Mammary epithelial cell (primary cell): ENCODE measurements at places on chromosomes 1 and 21.

DNA sequence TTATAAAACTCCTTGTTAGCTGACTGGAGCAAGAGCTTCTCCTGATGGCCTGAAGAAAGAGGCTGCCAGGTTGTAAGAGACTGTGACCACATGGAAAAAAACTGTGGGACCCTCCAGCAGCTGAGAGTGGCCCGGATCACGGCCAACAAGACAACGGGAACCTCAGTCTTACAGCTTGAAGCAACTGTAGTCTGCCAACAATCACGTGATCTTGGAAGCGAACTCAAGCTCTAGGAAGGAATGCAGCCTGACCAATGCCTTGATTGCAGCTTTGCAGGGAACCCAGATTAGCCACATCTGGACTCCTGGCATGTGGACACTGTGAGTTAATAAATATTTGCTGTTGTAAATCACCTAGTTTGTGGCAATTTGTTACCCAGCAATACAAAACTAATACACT lies 442.6 kb upstream of the PRMT6 start:
- DNase-seq, result no peak

- DNase-seq, result no peak
Observed at GRCh38 chr1:33268457-33268856, 12.2 kb downstream of the ZNF362 start.

GRCh38 chr21:36700295-36700970 lies 1.5 kb downstream of the SIM2 start:
- no peak for DNase-seq

DNA sequence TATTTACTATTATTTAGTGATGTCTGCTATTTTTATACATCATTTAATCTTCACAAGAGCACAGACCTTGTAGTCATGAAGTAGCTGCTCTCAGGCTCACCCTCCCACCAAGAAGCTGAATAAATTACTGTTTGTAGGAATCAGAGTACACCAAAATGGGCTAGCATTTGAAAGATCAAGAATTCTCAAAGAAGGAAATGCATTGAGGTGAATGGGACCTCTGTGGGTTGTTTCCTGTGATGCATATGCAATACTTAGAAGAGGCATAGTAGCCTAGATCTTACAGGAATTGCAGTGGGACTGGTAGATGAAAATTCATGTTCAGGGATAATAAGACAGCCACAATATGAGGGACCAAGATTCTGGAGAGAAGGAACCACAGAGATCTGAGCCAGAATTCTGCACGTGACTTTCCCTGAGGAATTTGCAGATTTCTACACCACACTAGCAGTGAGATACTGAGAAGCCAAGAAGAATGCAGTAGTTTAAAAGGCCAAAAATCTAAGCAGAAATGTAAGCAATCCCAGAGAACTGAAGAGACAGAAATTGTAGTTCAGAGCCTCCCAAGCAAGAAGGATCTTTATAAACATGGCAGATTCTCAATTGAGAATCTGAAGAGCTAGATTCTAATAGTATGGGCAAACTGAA lies 307.0 kb downstream of the ST6GALNAC3 start:
- DNase-seq, result no peak

DNA sequence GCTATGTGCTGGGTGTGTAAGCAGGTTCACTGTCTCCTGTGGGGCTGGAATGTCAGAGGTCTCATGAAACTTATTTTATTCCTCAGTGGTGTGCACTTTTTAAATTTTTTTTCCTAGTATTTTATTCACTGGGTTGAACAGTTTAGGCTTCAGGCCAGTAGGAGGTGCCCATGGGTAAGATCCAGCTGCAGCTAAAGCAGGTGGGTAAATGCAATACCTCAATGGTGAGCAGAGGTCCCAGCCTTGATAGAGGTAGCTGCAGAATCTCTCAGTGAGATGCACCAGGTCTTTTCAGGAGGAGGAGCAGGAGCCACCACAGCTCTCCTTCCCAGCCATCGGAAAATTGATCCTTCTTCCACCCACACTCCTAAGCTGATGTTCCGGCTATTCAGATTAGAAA lies 12.6 kb upstream of the OR6N2 start:
- no peak for DNase-seq

DNA sequence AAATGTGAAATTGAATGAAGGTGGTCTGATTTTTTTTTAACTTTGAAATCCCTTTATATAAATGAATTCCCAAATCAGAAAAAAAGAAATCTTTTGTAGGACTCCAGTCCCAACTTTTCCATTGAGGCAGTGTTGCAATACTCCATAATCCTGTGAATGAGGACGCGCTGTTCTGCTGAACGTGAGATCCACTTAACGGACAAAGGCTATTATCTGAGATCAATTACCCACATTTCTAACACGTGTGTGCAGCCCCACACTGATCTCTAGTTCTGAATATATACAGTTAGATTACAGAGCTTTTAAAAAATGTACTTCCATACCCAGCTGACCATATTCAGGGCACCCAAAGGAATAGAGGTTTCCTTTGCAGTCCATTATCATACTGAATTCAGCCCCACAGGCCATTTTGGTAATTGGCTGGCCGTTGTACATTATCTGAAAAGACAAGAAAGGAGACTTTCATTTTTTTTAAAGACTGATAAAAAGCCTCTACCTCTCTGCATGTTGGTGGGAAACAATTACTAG lies 19.0 kb downstream of the RCC2 start:
- DNase-seq, result no peak

GRCh38 chr1:101043776-101044175 lies 18.2 kb upstream of the DPH5 start:
- DNase-seq, result peak; percentile 25

- no peak for DNase-seq
Observed at GRCh38 chr1:59433440-59433813, 136.5 kb downstream of the FGGY start.

- no peak for DNase-seq
Observed at GRCh38 chr1:156664046-156664766, 13.0 kb downstream of the NES start.

DNA sequence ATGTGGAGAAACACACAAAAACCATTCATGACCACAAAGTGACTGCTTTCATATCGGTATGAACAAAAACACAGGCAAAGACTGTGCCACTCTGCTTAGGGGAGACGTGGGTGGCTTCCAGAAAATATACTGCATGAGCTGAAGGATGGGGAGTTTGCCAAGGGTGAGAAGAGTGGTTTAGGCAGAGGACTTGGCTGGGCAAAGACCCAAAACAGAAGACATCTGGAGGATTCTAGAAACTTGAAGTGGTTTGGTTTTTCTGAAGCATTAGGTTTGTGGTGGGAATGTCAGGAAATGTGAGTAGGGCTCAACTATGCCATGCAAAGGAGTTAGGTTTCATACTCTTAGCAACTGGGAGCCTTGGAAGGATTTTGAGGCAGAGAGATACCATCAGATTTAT lies 26.6 kb upstream of the DNM3 start:
- no peak for DNase-seq

- no peak for DNase-seq
Observed at GRCh38 chr1:48923116-48923515, 146.4 kb upstream of the BEND5 start.

DNA sequence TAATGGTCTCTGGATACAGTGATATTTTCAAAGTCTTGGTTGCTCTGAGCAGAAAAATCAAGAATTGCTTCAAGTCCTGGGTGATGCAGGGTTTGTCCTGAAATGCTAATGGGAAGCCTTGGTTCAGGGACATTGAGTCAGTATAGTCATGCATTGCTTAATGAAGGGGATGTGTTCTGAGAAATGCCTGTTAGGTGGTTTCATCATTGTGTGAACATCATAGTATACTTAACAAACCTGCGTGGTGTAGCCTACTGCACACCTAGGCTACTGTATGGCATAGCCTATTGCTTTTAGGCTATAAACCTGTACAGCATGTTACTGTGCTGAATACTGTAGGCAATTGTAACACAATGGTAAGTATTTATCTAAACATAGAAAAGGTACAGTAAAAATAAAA lies 36.4 kb downstream of the TBCE start:
- DNase-seq, result peak; percentile 50

- peak; percentile 63 for DNase-seq
Observed at GRCh38 chr1:27395441-27396195, 3.2 kb downstream of the GPR3 start.

GRCh38 chr21:45407629-45408247 lies 2.8 kb downstream of the COL18A1 start:
- DNase-seq, result no peak

DNA sequence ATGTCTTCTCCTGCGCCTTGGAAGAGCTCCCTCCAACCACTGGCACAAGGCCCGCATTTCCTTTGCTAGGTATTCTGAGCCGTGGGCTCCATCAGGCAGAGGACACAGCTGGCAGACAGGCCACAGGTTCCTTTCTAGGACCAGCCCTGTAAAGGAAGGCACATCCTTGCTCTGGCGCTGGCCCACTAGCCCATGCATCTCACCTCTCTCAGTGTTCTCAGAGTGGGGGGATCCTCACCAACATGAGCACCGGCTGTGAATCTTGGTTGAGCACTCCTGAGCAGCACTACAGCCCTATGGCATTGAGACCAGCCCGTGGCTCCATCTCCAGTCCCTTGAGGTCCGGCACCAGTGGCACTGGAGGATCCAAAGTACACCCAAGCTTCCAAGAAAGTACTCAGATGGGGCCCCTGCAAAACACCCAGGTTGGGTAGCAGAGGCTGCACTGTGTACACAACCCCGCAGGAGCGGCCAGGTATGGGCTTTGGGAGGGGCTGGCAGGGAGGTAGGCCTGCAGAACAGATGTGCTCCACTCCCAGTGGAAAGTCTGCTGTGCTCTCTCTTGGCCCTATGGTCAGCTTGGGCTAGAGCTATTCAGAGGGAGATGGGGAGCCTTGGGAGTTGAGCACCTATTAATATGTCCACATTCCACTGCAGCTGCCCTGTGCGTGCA lies 47.1 kb upstream of the PLPPR5 start:
- DNase-seq, result no peak

DNA sequence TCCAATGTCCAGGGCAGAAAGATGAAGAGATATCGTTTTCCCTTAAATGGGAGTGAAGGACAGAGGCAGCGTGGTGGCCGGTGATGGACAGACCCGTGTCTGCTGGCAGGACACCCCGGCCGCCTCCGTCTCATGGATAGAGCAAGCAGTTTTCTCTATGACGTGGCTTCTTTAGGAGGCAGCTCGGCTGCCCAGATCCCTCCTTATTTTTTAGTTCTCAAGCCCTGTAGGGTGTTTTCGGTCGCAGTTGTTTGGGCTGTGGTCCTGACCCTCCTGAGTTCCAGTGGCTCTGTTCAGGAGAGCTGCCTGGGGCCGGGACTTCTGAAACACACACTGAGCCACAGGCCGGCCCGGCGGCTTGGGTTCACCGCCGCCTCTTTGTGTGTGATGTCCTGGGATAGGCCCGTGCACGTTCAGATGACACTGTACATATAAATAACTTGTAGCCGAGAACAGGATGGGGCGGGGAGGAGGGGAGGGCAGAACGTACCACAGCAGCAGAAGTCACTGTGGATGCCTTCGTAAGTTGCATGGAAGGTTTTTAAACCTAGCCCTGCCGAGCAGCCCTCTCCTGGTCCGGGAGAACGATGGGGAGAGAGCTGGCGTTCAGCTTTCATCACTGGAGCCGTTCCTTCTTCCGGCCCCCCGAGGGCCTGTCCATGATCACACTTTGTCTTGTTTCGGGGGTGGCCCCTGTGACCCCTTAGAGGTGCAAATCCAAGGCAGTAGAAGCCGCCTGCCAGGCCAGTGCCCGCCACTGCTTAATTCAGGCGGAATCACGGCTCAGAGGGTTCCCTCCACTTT lies 65.2 kb downstream of the SIK1 start:
- DNase-seq, result peak; percentile 93

GRCh38 chr21:21806711-21807597 lies 808.7 kb downstream of the NCAM2 start:
- DNase-seq, result no peak

- no peak for DNase-seq
Observed at GRCh38 chr1:7409278-7409677, 361.8 kb upstream of the VAMP3 start.

DNA sequence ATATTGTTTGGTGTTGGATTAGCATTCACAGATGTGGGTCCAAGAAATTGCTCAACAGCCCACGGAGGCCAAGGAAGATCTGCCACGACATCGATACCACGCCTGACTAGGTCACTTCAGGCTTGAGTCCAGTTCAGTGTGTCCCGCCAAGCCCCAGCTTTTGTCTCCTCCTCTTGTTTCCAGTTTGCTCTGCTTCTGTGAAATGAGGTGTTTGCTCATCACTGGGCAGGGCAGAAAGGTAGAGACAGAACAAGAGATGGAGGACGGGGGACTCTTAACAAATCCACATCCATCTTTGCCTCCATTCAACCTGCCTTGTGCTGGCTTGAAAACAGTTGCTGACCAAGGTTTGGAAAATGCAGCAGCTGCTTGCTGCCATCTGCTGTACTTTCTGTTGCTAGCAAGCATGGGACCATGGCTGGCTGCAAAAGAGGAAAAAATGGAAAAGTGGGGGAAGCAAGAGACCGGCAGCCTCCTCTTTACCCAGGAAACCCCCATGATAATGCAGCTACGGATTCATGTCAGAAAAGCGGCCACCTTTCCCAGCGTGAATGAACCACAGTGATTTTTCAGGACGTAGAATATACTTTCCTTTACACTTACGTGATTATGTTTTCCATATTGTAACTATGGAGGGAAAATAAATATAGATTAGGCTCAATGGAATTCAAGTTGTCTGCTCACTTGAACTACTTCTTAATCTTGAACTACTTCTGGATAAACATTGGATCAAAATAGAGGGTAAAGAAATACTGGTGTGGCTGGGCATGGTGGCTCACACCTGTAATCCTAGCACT lies 80.2 kb upstream of the GREM2 start:
- DNase-seq, result no peak

DNA sequence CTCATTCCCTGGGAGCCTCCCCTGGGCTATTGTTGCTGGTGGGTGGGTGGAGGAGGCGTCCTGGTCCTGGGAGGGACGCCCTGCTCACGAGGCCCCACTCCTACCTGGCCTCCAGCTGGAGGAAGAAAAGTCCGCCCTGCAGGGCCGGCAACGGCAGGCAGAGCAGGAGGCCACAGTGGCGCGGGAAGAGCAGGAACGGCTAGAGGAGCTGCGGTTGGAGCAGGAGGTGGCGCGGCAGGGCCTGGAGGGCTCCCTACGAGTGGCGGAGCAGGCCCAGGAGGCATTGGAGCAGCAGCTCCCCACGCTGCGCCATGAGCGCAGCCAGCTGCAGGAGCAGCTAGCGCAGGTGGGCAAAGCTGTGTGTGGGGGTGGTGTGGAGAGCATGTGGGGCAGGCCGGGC lies 24.9 kb downstream of the CROCC start:
- no peak for DNase-seq

- no peak for DNase-seq
Observed at GRCh38 chr1:213976665-213977485, 10.9 kb upstream of the PROX1 start.

GRCh38 chr1:180926164-180926981 lies 13.7 kb downstream of the KIAA1614 start:
- DNase-seq, result no peak
